Stimulated activated CD8-positive, alpha-beta memory T cell treated with anti-CD3 and anti-CD28 coated beads, Interleukin-2, amount 100 ng/mL, for 1 hour (primary cell): ENCODE measurements at places on chromosomes 16 and 17.

DNA sequence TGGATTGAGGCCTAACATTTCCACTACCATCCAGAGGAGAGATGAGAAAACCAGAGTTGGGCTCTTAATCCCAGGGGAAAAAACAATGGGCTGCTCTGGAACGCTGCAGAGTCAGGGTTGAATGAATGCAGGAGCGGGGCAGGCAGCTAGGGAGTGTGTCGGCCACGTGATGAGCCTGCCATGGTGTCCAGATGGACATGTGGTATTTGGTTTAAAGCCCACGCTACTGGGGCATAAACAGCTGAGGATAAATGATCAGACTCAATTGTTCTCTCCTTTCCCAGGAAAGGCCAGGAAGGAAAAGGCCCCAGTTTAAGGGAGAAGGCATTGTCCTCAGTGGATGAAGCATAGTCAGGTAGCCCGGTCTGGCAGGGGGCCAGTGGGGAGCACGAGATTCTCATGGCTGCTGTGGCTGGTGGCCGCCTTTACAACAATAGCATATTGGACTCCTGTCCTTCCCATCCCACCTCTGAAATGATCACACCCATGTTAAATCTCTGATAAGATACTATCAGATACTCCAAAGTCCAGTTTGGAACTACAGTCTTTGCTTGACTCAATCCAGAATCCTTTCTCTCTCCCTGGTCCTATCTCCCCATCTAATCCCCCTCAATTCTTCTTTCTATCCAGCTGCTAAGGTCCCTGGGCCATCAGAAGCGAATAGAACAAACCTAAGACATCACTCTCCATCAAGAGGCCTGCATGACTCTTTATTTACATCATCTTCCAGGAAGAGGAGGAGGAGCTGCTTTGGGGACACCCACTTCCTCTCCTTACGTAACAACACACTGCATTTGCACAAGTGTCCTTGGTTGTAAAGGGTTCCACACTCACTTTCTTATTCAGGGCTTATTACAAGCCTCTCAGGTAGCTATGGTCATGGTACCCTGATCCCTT, 20.4 kb downstream of the CA4 start:
- DNase-seq = no peak

- DNase-seq = no peak
These were observed 176.4 kb downstream of the SHISA9 start for GRCh38 chr16:13077816-13078215.

- DNase-seq = no peak
These were observed 39.9 kb downstream of the SNX29 start for GRCh38 chr16:12016291-12016947.

DNA sequence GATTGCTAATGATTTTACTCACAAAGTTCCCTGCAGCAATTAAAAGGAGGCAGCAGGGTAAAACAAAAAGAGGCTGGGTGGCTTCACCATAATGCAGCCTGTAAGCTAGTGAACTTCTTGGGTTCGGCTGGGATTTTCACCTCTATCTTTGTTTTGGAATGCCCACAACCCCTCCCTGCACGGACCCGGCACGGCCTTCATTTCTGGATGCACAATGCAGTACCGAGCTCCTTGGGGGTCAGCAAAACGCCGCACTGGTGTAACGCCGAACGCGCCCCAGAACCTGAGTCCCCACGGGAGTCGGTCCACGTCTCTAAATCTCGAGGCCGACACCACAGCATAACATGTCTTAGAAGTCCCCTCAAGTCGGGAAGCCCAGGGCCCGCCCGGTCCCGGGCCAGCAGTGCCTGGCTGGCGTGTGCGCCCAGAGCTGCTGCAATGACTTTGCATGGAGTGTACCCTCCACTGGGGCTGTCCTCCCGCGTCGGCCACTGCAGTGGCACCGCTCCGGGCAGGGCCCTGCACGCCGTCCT, 759 bp downstream of the UBE2O start:
- DNase-seq = no peak

DNA sequence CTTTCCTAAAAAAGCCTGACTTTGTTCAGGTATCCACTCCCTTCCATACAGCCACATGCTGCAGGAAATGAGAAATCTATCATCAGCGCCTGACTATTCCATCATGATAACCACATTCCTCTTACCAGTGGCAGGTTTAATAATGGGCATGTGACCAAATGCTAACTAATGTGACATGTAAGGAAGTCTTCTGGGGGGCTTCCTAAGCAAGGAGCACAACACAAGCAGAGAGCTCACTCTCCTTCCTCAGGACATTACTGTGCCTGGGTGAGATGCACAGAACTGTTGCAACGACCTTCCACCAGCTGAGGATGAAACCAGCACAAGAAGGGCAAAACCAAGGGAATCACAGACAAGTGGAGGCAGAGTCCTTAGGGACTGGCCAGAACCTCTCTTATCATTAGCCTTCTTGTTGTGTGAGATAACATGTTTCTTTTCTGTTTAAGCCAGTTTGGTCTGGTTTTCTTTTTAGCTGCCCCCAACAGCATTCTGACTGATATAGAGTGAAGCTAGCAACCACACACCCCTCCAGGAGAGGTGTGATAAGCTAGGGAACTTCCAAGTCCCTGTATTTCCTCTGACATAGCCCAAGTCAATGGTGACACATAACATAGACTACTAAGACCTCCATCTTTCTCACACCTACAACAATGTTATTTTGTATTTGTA, 16.9 kb downstream of the MYO1D start:
- DNase-seq = no peak

- no peak for DNase-seq
These were observed 147.6 kb downstream of the XYLT1 start for GRCh38 chr16:17323171-17323570.

DNA sequence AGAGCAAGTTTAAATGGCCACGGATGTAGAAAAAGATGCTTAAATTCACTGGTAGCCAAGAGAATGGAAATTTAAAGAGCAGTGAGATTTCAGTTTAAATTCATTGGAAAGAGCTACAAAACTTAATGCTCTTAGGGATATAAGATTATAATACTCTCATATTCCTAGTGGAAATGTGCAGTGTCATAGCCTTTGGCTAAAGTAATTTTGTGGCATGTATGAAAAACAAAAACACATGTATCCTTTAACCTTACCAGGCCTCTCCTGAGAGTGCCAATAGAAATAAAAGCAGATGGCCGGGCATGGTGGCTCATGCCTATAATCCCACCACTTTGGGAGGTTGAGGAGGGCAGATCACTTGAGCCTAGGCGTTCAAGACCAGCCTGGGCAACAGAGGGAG, 289.2 kb downstream of the PHKB start:
- DNase-seq = no peak

DNA sequence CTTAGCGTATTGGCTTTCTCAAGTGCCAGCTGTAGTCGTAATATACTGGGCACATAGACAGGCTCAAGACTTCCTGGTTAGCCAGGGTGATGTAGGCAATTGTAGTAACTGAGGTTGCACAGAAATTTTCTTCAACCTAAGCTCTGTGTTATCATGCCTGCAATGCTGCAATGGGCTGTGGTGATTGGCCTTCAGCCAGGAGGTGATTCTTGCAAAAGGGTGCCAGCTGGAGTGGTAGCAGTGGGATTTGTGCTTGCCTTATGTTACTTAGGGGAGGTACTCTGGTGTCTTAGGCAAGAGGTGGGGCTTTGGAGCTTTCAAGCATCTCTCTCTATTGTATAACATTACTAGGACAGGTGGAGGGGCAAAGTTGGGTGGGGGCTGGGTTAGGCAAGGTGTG, 495.1 kb downstream of the CDH11 start:
- no peak for DNase-seq

DNA sequence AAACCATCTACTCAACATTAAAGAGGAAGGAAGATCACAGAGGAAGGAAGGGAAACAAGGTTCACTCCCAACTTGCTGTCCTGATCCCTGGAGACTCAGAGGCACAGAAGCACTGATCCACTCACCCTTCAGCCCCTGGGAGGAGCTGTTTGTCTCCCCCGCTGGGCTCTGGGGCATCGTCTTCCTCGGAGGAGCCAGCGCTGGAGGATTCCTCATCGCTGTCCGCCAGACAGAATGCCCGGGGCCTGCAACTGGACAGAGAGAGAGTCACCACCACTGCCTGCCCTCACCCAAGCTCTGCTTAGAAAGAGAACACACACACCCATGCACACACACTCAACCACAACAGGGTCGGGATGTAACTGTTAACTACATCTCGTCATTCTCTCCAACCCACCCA, 24.8 kb upstream of the ERN1 start:
- no peak for DNase-seq

DNA sequence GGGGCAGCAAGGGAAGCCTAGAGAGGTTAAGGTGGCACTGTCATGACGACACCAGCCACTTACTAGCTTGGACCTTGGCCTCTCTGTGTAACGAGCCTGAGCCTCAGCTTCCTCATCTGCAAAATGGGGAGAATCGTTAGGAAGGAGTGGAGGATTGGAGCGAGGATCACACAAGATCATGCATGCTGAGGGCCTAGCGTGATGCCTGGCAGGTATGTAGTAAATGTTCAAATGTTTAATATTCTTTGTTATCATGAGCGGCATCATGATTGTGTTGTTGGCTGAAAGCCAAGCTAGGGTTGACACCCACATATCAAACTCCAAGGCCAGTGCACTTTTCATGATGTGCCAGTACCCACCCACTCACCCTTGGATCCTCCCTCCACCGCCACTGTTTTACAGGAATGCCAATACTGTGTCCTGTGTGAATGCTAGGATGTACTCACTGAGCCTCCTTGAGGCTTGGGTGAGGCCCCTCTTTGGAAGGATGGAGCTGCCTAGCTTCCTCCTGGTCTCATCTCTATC, 192.5 kb downstream of the MSI2 start:
- DNase-seq = no peak

GRCh38 chr17:10821054-10821453, 16.8 kb downstream of the PIRT start:
- DNase-seq = no peak

DNA sequence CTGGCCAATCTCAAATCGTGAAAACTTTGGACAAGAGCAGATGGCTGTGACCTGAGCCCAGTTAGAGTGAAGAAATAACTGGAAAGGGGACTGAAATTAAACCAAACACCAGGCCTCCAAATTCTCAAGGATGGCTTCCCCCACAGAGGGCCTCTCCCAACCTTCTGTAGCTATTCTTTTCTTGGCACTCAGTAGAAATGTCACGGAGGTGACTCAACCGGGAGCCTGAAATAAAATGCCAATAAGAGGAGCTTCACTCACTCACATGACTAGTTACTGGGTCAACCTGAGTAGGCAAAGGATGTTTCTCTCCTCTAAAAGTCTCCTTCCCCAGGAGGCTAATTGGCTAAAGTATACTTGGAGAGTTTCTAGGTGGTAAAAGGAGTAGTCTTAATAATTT, 230.7 kb downstream of the MAF start:
- no peak for DNase-seq

DNA sequence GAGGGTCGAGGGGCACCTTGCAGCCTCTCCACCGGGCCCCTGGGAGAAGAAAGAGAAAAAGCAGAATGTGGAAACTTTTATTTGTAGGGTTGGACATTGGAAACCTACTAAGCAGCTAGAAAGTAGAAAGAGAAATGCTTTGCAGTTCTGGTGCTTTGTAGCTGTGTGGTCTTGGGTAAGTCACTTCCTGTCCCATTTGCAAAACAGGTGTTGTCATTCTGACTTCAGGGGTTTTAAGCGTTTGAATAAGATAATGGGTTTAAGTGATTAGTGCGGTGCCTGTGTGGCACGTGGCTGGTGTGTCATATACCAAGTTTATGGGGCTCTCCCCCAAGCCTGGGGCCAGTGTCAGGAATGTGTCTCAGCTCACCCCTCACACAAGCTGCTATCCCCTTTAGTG, 1.6 kb downstream of the CA4 start:
- no peak for DNase-seq

- DNase-seq = no peak
These were observed 32.3 kb upstream of the ANKRD40CL start for GRCh38 chr17:50799582-50799981.

DNA sequence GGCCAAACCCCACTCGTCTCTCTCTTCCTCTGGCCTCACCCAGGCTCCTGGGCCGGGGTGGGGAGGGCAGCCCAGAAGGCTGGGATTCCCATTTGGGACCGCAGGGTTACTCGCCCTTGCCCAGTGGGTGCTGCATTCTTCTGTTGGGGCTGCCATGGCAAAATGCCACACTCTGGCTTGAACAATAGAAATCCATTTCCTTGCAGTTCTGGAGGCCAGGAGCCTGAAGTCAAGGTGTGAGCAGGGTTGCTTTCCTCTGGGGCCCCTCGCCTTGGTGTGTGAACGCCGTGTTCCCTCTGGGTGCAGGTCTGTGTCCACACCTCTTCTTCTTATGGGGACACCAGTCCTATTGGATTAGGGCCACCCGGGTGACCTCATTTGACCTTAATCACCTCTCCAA, 105.8 kb upstream of the GSE1 start:
- DNase-seq = no peak

DNA sequence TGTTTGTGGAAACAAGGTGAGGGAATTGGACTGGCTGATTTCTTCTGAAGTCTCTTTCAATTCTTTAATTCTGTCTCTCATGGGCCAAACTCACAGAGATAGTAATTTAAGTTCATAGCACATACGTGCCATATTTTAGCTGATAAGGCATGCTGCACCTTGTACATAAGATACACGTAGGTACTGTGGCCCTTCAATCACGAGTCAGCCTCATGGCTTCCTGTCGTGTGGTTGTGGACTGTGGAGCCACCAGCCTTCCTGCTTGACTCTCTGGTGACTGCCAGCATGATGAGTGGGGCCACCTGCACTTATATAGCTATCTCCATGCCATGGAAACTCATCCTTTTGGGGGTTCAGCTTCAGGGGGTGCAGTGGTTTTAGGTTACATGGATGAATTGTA, 25.1 kb downstream of the KSR1 start:
- no peak for DNase-seq

- no peak for DNase-seq
These were observed 50.5 kb upstream of the AMZ2 start for GRCh38 chr17:68197091-68197996.

GRCh38 chr16:89114159-89114981, 20.7 kb downstream of the ACSF3 start:
- no peak for DNase-seq

DNA sequence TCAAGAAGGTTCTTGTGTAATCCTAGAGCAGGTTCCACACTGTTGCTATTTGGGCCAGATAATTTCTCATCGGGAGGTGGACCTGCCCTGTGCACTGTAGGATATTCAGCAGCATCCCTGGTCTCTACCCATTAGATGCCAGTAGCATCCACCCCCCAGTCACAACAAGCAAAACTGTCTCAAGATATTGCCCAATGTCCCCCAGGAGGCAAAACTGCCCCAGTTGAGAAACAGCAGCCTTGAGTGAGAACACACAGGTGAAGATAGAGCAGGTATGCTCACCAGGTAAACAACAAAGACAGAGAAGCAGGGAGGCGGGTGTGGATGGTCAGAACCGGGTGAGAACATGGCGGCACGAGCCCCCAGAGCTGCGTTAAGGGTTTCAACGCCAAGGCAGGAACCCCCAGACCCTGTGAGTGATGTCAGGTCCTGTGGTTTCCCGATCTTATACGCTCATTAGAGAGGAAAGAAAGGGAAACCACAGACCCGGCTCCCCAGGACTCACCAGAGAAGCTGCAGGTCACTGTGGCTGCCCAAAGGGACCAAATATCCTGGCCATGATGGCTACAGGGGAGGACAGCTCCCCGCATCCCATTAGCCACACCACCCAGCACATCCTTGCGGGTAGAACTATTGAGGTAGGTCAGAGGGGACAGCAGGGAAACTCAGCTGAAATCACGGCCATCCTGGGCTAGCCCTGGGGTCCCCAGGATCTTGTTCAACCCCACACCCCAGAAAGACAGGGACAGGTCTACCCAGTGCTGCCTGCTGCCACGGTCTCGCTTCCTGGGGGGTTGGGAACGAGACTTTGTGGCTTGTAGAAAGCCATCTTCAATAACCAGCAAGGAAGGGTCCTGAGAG, 21.2 kb downstream of the CDC42EP4 start:
- DNase-seq = no peak
